ENCODE measurements at places on chromosomes 12 and 14.

DNA sequence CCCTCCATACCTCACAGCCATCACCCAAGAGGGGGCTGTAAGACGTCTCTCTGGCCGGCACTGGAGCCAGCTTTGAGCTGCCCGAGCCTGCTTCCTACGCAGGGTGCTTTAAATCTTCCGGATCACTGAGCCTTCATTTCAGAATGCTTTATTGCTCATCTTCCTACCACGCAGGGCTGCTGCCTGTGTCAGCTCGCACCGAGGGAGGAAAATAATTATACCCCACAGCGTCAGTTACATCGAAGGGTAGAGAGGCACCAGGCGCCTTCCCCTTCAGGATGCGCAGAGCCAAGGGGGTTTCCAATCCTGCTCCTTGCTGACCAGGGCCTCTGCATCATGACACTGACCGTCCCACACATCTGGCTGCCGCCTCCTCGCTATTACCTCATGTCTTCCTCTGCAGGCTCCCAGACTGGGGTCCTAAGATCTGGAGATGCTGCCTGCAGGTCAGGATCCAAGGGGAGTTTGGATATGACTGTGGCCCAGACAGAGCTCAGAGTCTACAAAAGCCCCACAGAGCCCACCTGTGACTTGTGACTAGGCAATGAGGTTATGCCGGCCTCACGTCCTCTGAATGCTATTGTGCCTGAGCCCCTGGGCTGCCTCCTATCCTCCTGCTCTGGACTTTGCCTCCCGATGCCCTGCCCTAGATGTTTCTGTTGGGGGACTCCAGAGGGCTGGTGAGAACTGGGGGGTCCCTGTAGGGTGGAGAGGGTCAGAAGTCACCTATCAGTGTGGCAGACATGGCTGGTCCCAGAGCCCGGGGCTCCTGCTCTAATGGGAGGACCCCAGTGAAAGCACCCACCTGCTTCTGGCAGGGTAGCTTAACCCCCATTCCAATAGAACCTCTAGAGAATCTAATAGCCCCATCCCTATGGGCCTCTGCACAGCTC, 220.3 kb upstream of the RTL1 start:
- no peak for DNase-seq

GRCh38 chr12:101552277-101552676, 42.5 kb upstream of the MYBPC1 start:
- DNase-seq = no peak

GRCh38 chr14:63564318-63564717, 21.1 kb upstream of the PPP2R5E start:
- DNase-seq = no peak

DNA sequence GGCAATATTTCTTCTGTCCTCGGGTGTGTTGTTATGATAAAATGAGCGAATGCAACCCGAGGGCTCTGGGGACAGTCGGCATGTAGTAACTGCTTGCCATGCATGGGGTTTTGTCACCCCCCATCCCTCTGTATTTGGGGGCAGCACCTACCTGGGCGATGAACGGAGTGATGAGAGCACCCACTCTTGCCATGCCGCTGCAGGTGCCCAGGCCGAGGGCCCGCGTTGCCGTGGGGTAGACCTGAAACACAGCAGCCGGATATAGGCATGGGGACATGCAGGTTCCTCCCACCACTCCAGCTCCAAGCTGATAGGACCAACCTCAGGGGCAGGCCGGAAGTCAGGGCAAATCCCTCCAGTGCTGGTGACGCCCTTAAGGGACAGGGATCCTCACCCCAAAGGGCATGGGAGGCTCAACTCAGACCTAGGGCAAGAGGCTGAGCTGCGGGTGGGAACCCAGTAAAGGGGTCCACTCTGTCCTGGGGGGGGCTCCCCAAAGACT, 35.8 kb downstream of the DAO start:
- no peak for DNase-seq

DNA sequence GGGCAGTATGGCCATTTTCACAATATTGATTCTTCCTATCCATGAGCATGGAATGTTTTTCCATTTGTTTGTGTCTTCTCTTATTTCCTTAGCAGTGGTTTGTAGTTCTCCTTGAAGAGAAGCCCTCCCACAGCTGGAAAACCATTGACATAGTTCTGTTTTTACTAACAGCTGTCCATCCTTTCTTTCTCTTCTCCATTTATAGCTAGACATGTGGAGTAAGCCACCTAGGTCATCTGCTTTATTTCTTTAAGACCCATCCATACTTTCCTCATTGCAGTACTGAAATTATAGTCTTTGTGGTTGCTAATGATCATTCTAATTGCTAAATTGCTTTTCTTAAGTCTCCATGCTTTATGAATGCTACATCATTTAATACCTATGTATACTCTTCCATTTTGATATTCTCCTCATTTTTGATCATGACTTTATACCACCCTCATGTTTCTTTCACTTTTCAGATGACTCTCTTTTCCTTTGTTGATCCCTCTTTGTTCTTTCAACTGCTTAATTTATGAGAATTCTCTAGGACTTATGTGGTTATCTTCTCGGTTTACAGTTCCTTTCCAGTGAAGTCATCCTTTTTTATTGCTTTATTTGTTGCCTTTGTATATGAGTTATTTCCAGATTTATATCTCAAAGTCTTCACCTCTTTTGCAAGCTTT, 114.2 kb downstream of the PCNX1 start:
- no peak for DNase-seq

DNA sequence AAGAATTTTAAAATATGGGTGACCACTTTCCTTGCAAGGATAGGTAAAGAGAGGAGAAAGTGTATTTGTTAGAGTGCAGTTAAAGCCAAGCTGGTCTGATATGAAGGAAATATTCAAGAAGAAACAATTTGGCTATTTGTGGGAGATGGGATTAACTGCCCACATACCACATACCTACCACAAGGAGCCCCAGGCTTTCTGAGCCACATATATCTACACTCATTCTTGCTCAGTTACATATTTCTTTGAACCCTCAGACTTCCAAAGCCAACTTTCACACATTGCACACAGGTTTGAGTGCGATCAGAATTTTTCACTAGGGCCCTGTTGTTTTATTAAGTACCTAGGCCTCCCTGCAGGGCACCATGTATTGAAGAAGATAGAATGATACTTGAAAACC, 330.2 kb downstream of the ZFP36L1 start:
- no peak for DNase-seq

All from T-helper 9 cell (primary cell).